Astrocyte (in vitro differentiated cells and primary cell): ENCODE measurements at places on chromosomes 3 and 15.
A peak's percentile ranks its signal among the peaks of the same experiment; 100 is the strongest.

GRCh38 chr3:189953551-189953950, 167.1 kb downstream of the P3H2 start:
- peak; percentile 95 for DNase-seq

DNA sequence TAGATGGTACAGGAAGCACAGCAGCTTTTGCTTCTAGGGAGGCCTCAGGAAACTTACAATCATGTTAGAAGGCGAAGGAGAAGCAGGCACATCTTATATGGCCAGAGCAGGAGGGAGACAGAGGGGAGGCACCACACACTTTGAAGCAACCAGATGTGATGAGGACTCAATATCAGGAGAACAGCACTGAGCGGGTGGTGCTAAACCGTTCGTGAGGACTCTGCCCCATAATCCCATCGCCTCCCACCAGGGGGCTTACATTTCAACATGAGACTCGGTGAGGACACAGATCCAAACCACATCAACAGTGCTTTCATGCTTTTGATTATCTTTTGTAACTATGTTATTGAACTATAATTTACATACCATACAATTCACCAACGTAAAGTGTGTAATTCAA, 7.6 kb upstream of the TMEM44 start:
- DNase-seq = peak; percentile 42

DNA sequence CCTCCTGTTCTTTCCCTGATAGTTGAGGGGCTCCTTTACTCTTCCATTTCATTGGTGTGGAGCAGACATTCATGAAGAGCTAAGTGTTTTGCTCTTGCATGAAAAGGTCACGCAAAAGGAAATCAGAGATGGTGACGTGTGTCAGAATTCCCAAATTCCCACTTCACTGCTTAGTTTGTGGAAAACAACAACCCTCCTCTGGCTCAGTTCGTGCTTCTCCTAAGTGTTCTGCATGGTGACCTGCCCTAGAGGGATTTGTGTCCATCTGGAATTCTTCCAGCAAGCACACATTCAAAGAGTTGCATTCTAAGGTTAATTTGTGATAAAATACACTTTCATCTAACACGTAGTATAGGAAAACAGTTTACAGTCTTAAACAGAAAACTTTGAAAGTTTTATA, 95.6 kb downstream of the IMPG2 start:
- no peak for DNase-seq

GRCh38 chr3:117512975-117513374, 803.4 kb downstream of the TUSC7 start:
- DNase-seq = peak; percentile 77

- no peak for DNase-seq
Observed at GRCh38 chr3:76679541-76679940, 360.4 kb upstream of the ROBO2 start.

- DNase-seq = peak; percentile 93
Observed at GRCh38 chr3:182118066-182118465, 406.3 kb downstream of the SOX2 start.
